ENCODE measurements at places on chromosomes 2 and 18. TPM values are rescaled to one million over a fixed set of nuclear protein-coding genes. Genes with fewer than 3 reads are reported as not detected.

The RIT2 gene
- total RNA-seq, result 0.38 TPM

The HOXD10 gene
- total RNA-seq, result 0.16 TPM

The INHA gene
- total RNA-seq, result 0.82 TPM

The DUSP2 gene
- 8.1 TPM for total RNA-seq

The HOXD9 gene
- total RNA-seq, result 1.0 TPM

The SP5 gene
- 0.77 TPM for total RNA-seq

The PLGLB2 gene
- total RNA-seq, result 4.6 TPM

The UGT1A10 gene
- total RNA-seq, result not detected

The VIT gene
- total RNA-seq, result 38.7 TPM

The MERTK gene
- 12.6 TPM for total RNA-seq

The GAD1 gene
- total RNA-seq, result 25.1 TPM

The LOXHD1 gene
- 0.77 TPM for total RNA-seq

The HOXD8 gene
- 2.1 TPM for total RNA-seq

The MYOM1 gene
- 40.7 TPM for total RNA-seq

The TTL gene
- 31.2 TPM for total RNA-seq

The PLCL1 gene
- total RNA-seq, result 19.9 TPM

The GRB14 gene
- total RNA-seq, result 7.8 TPM

The CIB4 gene
- total RNA-seq, result not detected

The CREG2 gene
- 2.8 TPM for total RNA-seq

The KCNG2 gene
- 1.9 TPM for total RNA-seq

The NTSR2 gene
- 0.44 TPM for total RNA-seq

The BMP10 gene
- not detected for total RNA-seq

The RPRM gene
- total RNA-seq, result 10.5 TPM

The IL36G gene
- not detected for total RNA-seq

The CDKL4 gene
- total RNA-seq, result 4.1 TPM

The LRRC30 gene
- total RNA-seq, result 0.49 TPM

The MOGAT1 gene
- total RNA-seq, result not detected

The PARD6G gene
- total RNA-seq, result 12.5 TPM

The B3GNT7 gene
- 3.4 TPM for total RNA-seq

The EVX2 gene
- not detected for total RNA-seq

The AGXT gene
- not detected for total RNA-seq

The KLHL29 gene
- 31.6 TPM for total RNA-seq

The FAM237A gene
- total RNA-seq, result not detected

The RFTN2 gene
- 30.3 TPM for total RNA-seq

The SLC9A4 gene
- 0.55 TPM for total RNA-seq

The CABLES1 gene
- 18.5 TPM for total RNA-seq

The ELOA2 gene
- not detected for total RNA-seq

The EML6 gene
- 11.4 TPM for total RNA-seq

The IL18RAP gene
- 0.33 TPM for total RNA-seq

The KANSL3 gene
- total RNA-seq, result 77.7 TPM

The ALKAL2 gene
- 6.8 TPM for total RNA-seq

The ERICH2 gene
- not detected for total RNA-seq
